ENCODE measurements at places on chromosomes 5 and 9. TPM values are rescaled to one million over a fixed set of nuclear protein-coding genes. Genes with fewer than 3 reads are reported as not detected.

CD72 gene
- total RNA-seq, result 1.9 TPM

GTF3C4 gene
- 9.3 TPM for total RNA-seq

DIAPH1 gene
- 23.5 TPM for total RNA-seq

OTP gene
- total RNA-seq, result not detected

ERCC6L2 gene
- total RNA-seq, result 78.5 TPM

GAS1 gene
- total RNA-seq, result 48.3 TPM

DMGDH gene
- total RNA-seq, result 5.1 TPM

URM1 gene
- 30.2 TPM for total RNA-seq

ETF1 gene
- total RNA-seq, result 56.0 TPM

OLFML2A gene
- total RNA-seq, result 5.7 TPM

TMC1 gene
- under 0.01 TPM for total RNA-seq

SLIT3 gene
- 0.95 TPM for total RNA-seq

CD274 gene
- 1.6 TPM for total RNA-seq

FPGS gene
- total RNA-seq, result 54.1 TPM

MSX2 gene
- total RNA-seq, result 0.79 TPM

ADCY2 gene
- not detected for total RNA-seq

CCDC112 gene
- total RNA-seq, result 6.0 TPM

PDE6A gene
- not detected for total RNA-seq

PCDHB14 gene
- 0.63 TPM for total RNA-seq

CCL27 gene
- total RNA-seq, result not detected

APBA1 gene
- 5.7 TPM for total RNA-seq

MYOT gene
- total RNA-seq, result not detected

RANBP3L gene
- under 0.01 TPM for total RNA-seq

IL3 gene
- total RNA-seq, result not detected

LHX3 gene
- not detected for total RNA-seq

C9orf153 gene
- total RNA-seq, result 0.32 TPM

RGS3 gene
- total RNA-seq, result 20.8 TPM

GPX8 gene
- 72.0 TPM for total RNA-seq

SEMA4D gene
- 0.09 TPM for total RNA-seq

ZNF454 gene
- 2.8 TPM for total RNA-seq

GLDC gene
- 0.09 TPM for total RNA-seq

SLC34A3 gene
- total RNA-seq, result not detected

PTCD2 gene
- total RNA-seq, result 8.0 TPM

S100Z gene
- not detected for total RNA-seq

All from bronchial smooth muscle cell (primary cell).